ENCODE measurements at places on chromosomes 6 and 20. TPM values are rescaled to one million over a fixed set of nuclear protein-coding genes. Genes with fewer than 3 reads are reported as not detected.

The FAM209B gene
- polyA plus RNA-seq, result 0.96 TPM

The CDH26 gene
- 0.31 TPM for polyA plus RNA-seq

- no peak for DNase-seq
Observed at GRCh38 chr6:107495196-107495643, 5.3 kb downstream of the SOBP start.

- no peak for DNase-seq
Observed at GRCh38 chr6:45686841-45687569, 309.3 kb upstream of the SUPT3H start.

The DEFB132 gene
- polyA plus RNA-seq, result not detected

DNA sequence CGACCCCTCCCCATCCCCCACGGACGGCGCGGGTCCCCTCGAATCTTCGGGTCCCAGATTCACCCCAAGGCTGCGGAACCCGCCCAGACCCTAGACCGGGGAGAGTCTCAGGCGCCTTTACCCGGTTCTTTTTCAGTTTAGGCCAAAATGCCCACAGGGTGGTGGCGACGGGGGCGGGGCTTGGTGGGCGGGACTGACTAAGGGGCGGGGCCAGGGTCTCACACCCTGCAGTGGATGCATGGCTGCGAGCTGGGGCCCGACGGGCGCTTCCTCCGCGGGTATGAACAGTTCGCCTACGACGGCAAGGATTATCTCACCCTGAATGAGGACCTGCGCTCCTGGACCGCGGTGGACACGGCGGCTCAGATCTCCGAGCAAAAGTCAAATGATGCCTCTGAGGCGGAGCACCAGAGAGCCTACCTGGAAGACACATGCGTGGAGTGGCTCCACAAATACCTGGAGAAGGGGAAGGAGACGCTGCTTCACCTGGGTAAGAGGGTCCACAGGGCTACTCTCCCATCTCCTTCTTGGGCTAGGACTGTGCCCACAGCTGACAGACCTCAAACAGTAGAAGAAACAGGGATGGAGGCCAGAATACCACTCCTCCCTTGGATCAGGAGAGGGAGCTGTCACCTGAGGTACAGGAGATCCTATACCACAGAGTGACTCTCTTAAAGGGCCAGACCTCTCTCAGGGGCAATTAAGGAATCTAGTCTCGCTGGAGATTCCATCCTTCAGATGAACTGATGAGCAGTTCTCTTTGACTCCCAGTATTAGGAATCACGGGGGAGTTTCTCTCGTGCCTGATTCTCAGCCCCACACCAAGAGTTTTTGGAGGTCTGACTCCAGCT is 942 bp downstream of the HLA-E start:
- DNase-seq, result peak; percentile 79

DNA sequence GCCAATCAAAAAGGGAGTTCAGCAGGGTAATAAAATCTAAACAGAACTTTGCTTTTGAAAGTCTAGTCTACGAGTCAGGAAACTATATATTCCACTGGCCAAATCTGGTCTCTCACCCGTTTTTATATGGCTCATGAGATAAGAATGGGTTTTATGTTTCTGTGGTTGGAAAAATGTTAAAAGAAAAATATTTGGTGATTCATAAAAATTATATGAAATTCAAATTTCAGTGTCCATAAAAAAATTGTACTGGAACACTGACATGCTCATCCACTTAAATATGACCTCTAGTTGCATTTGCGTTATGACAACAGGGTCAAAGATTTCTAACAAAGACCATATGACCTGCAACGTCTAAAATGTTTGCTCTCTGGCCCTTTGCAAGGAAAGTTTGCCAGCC is 22.3 kb upstream of the LAMP5 start:
- no peak for DNase-seq
